ENCODE measurements at places on chromosomes 5 and 9. TPM values are rescaled to one million over a fixed set of nuclear protein-coding genes. Genes with fewer than 3 reads are reported as not detected.

GRCh38 chr5:32711681-32712480, 760 bp downstream of the NPR3 start:
- peak; percentile 50 for DNase-seq

DNA sequence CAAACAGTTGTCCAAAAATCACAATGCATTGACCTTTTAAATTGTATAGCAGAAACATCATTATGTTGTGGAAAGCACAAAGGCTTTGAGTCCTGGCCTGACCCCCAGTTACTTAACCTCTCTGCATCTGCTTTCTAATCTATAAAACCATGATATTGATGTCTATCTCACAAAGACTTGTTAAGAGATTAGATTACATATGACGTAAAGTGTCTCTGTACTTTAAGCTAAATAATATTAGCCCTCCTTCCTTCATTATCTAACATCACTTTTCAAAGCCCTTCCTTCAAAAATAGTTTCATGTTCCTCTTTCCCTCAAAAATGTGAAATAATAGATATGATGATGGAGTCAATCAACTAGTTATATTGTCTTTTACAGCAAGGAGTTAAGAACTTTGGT, 3.4 kb downstream of the ADAMTS6 start:
- DNase-seq: no peak

DNA sequence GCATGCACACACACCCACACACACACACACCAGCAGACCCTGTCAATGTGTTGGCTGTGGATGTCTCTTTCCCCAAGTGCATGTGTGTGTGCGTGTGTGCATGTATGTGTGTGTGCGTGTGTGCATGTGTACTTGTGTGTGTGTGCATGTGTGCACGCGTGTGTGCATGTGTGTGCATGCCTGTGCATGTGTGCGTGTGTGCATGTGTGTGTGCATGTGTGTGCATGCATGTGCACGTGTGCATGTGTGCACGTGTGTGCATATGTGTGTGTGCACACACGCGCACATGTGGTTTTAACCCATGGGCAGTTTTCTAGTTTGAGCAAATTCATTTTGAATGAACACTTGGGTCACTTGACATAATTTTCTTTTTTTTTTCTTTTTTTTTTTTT, 268.8 kb upstream of the IRX1 start:
- DNase-seq: no peak

GRCh38 chr5:111887706-111888105, 130.7 kb upstream of the NREP start:
- DNase-seq: no peak

DNA sequence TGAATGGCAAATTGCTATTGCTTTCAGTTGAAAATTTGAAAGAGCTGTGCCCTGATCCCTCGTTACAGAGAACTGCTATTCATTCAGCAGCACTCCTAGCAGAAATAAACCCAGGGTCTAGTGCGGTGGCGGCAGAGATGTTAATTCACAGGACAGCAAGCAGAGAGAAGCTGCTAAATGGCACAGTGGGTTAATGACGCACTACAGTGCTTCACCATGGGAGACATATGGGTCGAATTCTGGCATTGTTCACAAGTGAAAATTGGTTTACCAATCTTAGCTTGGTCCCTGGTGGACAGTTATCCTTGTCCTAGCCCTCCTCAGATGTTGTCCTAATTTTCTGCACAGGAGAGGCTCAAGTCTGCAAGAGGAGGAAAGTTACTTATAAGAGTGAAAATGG, 807.4 kb downstream of the TLE1 start:
- DNase-seq: no peak

- DNase-seq: no peak
Measured at GRCh38 chr5:10257870-10258269, 7.8 kb downstream of the CCT5 start.

GRCh38 chr9:136539427-136540421, 6.1 kb downstream of the NOTCH1 start:
- peak; percentile 90 for DNase-seq

- no peak for DNase-seq
Measured at GRCh38 chr9:23526806-23527205, 299.2 kb downstream of the ELAVL2 start.

DNA sequence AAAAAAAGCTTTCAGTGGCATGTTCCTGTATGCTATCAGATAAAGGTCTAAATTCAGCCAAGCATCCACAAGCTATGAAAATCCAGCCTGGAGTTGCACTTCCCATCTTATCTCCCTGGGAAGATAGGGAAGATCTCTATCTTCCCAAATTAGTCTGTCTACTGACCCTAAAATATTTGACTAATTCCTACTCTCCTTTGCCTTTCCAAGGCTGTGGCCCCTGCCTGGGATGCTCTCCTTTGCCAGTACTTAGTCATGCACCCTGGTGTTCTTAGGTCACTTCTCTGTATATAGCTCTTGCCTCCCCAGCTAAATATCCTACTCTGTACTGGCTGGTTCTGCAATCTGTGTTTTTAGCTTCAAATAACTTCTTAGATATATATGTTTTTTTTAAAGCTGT, 44.0 kb upstream of the PLPP1 start:
- DNase-seq: no peak

GRCh38 chr9:69003051-69003450, 10.9 kb downstream of the PRKACG start:
- no peak for DNase-seq

DNA sequence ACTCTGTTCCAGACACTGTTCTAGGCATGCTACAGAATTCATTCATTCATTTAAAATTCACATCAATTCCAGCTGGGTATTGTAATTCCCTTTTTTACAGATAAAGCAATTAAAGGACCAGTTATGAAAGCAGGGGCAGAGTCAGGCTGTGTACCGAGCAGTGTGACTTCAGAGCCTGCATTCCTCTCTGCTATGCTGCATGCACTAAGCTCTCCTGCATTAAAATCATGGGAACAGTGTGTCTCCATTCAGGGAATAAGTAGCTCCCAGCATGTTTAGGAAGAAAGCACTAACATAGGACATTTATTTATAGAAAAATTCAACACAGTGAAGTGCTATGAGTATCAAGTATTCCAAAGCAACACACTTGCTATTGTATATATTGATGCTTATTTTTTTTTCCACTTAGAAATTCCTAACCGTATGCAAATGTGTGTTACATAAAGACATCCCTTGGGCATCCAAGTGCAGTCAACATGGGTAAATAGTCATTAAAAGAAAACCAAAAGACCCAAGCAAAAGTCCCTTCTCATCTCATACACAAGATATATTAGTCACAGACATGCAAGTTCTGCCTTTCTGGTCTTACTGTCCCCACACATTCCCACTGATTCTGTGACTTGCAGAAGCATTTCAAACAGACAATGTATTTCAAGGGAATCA, 173.7 kb downstream of the GABRB2 start:
- DNase-seq: no peak

- DNase-seq: no peak
Measured at GRCh38 chr5:8135742-8136141, 266.8 kb downstream of the MTRR start.

GRCh38 chr9:7960320-7961050, 160.9 kb upstream of the DMAC1 start:
- DNase-seq: no peak

GRCh38 chr5:97101189-97101910, 41.1 kb downstream of the LIX1 start:
- DNase-seq: no peak

DNA sequence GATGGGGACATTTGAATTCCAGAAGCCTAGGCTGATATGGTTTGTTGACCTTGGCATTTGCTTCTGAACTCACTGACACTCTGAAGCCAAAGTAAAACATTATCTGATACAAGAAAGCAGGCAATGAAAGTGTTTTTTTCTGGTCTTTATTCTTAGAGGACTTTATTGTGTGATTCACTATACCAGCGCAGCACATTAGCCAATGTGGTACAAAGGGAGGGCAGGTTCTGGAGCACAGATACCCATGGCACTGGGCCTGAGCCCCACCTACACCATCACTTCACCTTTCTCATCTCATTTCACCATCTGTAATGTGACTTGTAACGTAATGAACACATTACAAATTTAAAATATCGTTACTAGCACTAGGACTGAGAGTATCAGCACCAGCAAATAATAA, 89.7 kb upstream of the ZNF366 start:
- no peak for DNase-seq

DNA sequence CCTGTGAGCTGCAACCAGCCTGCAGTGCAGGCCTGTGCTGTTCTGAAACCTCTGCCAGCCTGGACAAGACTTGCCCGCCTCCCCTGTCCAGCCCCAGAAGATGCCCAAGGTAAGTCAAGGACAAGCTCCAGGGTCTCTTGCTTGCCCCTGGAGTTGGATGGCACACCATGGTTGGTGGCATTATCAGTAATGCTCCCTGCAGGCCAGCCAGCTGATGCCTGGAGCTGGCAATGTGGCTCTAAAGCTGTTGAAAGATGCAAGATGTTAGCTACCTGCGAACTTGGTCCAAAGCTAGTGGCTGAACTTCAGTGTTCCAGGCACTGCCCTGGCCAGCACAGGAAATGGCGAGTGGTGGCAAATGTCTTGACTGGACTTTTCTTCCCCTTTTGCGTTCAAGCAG, 14.0 kb upstream of the LTC4S start:
- no peak for DNase-seq

GRCh38 chr5:54302267-54302687, 8.1 kb downstream of the ARL15 start:
- no peak for DNase-seq

GRCh38 chr5:54760182-54760935, 225.0 kb downstream of the ESM1 start:
- DNase-seq: no peak

- no peak for DNase-seq
Measured at GRCh38 chr9:29800821-29801220, 2227.5 kb upstream of the C9orf72 start.

- peak; percentile 59 for DNase-seq
Measured at GRCh38 chr5:177426566-177427210, at the start of gene GRK6. TSS of gene GRK6 (plus strand) at chr5:177426676. CDS start at chr5:177426846, 170 bp downstream.

GRCh38 chr5:8719796-8720195, 826.1 kb downstream of the SEMA5A start:
- DNase-seq: no peak

- DNase-seq: no peak
Measured at GRCh38 chr9:130934702-130935647, 4.1 kb downstream of the FIBCD1 start.

GRCh38 chr5:159854916-159855315, 61.4 kb upstream of the ADRA1B start:
- DNase-seq: no peak

GRCh38 chr5:34674187-34674586, 18.1 kb downstream of the RAI14 start:
- no peak for DNase-seq

DNA sequence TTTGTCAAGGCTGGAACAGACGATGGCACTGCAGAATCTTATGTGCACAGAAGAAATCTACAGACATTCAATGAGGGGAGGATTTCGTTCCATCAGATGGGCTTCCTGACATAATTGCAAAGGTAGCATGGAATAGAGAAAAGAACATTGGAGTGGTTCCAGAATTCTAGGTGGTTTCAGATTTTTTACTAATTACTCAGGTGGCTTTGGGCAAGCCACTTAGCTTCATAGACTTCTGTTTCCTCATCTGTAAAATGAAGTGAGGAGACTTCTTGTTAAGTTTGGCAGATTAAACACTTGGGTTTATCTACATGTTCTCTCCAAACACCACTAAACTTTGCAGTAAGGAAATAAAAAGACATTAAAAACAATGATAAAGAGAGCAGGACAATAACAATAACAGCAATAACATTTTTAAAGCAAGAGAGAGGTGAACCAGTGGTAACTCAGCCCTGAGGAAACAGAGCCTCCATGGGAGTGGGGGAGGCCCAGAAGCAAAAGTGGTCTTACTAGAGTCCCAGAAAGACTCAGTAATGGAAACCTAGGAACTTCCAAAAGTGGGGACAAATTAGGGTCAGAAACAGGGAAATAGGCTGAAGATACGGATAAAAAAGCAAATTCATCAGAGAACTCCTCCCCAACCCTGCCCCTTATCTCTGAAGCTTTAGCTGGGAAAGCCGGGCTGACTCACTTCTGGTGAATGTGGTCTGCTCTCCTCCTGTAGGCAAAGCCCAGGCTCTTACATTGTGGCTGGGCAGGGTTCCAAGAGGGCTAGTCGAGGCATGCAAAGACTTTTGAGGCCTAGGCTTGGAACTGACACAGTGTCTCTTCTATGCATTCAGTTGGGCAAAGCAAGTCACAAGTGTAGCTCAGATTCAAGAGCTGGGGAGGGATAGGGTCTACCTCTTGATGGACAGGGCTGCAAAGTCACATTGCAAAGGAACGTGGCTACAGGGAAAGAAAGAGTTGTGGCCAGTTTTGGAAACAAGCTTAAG, 11.8 kb upstream of the ACTBL2 start:
- DNase-seq: no peak

DNA sequence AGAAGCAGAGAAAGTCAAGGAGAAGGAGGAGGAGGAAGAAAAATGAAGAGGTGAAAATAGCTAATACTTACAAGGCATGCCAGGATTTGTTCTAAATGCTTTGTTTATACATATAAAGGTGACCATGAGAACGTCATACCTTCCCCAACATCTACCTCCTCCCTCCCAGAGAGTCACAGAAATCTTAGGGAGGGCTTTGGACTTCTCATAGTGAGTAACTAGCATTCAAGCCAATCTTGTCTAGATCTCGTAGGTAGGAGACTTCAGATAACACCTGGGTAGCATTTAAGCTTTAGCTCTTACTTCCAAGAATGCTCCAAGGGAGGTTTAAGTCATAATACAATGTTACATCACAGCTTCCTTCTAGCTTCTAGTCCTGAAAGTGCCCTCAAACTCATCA, 36.5 kb upstream of the GPBP1 start:
- no peak for DNase-seq

Gene CNTNAP3
- 0.14 TPM for polyA plus RNA-seq

Gene GNA14
- polyA plus RNA-seq: 0.31 TPM

Gene PCDHGB4
- 0.52 TPM for polyA plus RNA-seq

Gene CYSRT1
- 1.1 TPM for polyA plus RNA-seq

Gene FCHO2
- 4.0 TPM for polyA plus RNA-seq

Gene ARL14EPL
- 0.08 TPM for polyA plus RNA-seq

Gene TUSC1
- polyA plus RNA-seq: 7.0 TPM

Gene IL31RA
- polyA plus RNA-seq: not detected

Gene PCDHB5
- polyA plus RNA-seq: 0.27 TPM

Gene ABLIM3
- polyA plus RNA-seq: 35.0 TPM

Gene NEURL1B
- polyA plus RNA-seq: 8.2 TPM

Gene SPATA31D4
- polyA plus RNA-seq: not detected

Gene PHF24
- not detected for polyA plus RNA-seq

Gene FAM169A
- polyA plus RNA-seq: not detected

Gene CKMT2
- polyA plus RNA-seq: 606 TPM

Gene EIF4EBP3
- polyA plus RNA-seq: 43.8 TPM

Gene DAB2IP
- 18.7 TPM for polyA plus RNA-seq

Gene TRIM36
- 0.47 TPM for polyA plus RNA-seq

Gene GFI1B
- 0.14 TPM for polyA plus RNA-seq

Gene TMEM174
- not detected for polyA plus RNA-seq

Gene JAKMIP2
- polyA plus RNA-seq: 0.06 TPM

Gene TBC1D9B
- polyA plus RNA-seq: 30.1 TPM
